Activated T-cell treated with anti-CD3 and anti-CD28 coated beads for 1 hour (primary cell): ENCODE measurements at places on chromosomes 3 and 15.

- no peak for DNase-seq
Measured at GRCh38 chr3:44893097-44893496, 18.7 kb downstream of the TGM4 start.

GRCh38 chr3:26703519-26703918 lies 80.9 kb downstream of the LRRC3B start:
- no peak for DNase-seq

- DNase-seq: no peak
Measured at GRCh38 chr3:150747886-150748683, 14.9 kb downstream of the SIAH2 start.

GRCh38 chr3:36380221-36381031 lies at the start of gene STAC:
Gene STAC (plus strand): TSS chr3:36380504. CDS start chr3:36380644, 140 bp downstream.
- no peak for DNase-seq

DNA sequence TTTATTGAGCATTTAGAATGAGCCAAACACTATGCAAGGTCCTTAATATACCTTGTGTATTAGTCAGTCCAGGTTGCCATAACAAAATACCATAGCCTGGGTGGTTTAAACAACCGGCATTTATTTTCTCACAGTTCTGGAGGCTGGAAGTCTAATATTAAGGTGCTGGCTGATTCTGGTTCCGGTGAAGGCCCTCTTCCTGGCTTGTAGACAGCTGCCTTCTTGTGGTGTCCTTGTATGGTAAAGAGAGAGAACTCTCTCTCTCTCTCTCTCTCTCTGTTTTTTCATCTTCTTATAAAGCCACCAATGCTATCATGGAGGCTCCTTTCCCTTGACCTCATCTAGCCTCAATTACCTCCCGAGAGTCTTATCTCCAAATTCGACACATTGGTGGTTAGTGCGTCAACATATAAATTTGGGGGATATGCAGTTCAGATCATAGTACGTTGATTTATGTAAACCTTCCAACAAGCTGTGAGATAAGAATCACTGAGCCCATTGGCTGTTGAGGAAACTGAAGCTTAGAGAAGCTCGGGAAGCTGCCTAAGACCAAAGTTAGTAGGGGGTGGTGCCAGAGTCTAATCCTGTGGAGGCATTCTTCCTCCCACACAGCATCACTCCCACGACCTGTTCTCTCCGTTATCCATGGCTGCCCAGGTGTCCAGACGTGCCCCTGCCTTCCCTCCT lies 298.0 kb upstream of the PROK2 start:
- no peak for DNase-seq

DNA sequence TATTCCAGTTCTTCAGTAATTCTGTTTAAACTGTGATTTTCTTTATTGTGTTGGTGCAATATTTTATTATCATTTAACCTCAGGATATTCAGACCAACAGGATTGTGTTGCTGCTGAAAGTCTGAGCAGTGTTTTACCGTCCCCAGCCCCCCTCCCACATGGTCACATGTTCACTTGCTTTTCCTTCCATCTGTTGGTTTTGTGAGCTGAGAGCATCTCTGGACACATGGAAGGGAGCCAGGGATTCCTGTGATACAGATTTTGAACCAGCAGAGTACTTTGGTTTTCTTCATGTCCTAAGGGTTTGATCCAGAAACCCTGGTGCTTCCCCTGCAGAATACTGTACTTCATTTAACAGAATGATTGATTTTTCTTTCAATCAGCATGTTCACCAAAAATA lies 11.9 kb downstream of the ARRDC4 start:
- no peak for DNase-seq

DNA sequence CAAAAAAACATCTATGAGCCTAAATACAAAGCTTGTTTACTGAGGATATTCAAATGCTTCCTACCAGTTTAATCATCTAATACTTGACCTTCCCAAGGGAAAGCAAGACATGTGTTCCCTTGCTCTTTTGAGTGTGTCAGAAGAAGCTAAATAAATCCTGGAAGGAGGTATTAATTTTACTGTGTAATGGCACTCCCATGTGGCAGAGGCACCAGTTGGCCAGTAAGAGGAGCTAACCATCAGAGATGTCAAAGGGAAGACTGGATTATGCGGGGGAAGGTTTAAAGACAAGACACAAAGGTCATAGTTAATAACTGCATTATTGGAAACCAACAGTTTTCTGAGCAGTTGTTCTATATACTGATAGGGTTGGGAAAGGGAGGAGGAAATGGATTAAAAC lies 125.1 kb downstream of the SUCLG2 start:
- DNase-seq: no peak

DNA sequence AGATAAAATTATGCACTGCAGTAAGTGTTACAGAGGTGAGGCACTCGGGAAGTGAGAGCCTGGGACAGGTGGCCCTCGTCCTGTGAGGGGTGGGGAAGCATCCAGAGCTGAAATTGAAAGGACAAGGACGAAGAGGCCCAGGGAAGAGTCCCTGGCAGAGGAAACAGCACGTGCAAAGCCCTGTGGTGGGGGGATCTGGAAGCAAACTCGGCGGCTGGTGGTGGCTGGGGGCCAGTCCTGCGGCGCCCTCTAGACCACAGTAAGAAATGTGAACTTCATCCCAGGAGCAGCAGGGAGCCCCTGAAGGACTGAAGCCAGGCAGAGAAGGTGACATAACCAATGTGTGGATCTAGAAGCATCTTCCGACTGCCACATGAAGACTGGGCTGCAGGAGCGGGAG lies 42.8 kb downstream of the GRIP2 start:
- DNase-seq: no peak

GRCh38 chr3:33447958-33448357 lies 7.8 kb upstream of the UBP1 start:
- no peak for DNase-seq

DNA sequence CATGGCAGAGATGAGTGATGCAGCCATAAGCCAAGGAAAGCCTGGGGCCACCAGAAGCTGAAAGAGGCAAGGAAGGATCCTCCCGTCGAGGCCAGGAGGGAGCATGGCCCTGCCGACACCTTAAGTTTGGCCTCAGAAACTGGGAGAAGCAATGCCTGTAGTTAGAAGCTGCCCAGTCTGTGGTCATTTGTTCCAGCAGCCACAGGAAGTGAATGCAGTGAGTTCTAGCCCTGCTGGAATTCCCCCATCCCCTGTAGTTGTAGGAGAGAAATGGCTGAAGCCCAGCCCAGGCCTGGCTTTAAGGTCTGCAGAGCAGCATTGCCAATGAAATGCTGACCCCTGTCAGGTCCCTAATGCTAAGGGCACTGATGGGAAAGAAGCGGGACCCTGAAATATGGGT lies 12.2 kb upstream of the CHSY1 start:
- DNase-seq: no peak

DNA sequence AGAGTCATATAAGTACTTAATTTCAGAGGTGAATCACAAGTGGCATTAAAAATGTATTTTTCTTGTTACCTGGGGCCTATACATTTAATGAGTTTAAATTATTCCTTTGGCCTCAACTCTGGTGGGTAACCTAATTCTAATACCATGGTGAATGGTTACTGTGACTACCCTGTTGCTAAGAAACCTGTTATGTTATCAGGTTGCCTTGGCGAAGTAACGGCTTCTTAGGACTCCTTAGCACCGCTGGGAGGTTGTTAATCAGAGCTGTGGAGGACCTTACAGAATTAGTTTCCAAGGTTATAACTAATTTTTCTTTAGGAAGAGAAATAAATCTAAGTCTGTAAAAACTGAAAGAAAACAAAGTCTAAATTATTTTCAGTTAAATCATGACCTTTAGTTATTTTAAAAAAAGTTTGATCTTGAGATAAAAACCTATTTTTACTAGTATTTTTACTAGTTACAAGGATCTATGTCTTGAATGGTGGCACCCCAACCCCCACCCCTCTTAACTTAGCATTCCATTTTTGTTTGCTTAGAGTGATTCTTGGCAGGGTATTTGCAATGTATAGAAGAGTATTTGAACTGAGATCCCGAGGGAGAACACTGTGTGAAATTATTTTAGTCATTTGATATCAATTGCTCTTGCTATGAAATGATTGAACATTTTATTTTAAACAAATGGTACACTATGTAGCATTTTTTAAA lies 155.5 kb downstream of the FNDC3B start:
- no peak for DNase-seq

DNA sequence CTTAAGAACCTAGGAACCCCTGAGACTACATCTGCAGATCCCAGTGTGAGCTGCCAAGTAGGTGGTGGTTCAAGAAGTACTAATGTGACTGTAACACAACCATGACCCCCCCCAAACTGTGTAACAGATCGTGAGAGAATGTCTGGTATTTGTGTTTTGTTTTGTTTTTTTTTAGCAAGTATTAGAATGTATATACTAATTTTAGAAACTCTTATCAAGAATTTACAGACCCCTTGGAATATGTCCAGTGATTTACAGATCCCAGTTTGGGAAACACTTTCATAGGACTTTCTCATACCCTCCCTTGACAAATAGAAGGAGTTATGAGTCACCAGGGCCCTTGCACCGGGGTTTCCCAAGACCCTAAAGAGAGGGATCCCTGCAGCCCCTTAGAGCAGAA lies 79.8 kb downstream of the SEMA5B start:
- DNase-seq: no peak

DNA sequence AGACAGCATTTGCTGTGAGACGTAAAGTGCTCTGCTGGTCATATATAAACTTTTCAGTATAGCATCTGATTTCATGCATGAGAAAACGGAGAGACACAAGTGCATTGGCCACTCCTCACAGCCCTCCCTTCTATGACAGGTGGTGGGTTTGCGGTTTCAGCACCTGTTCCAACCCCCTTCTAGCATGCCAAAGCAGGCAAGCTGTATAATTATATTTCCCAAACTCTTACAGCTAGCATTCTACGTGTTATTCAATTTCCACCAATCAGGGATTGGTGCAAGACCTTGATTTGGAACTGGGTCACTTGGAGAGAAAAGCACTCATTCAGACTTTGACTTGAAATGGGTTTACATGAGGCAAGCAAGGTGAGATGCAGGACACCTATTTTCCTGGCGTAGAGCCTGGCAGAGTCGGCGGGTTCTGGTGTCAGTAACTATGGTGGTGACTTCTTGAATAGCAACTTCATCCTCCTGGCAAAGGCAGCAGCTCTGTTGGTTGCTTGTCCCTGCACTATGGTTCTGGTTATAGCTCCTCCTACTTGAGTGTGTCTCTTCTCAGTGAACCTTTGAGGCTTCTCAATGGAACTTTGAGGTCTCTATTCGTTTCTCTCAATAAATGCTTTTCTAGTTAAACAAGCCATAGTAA lies 356.5 kb downstream of the TBL1XR1 start:
- DNase-seq: no peak

GRCh38 chr3:127196466-127197299 lies 3.8 kb downstream of the PRR23E start:
- no peak for DNase-seq

GRCh38 chr3:148697306-148698189 lies at the start of gene AGTR1:
Gene AGTR1 (plus strand): TSS chr3:148697903. CDS start chr3:148741036, 43,133 bp downstream.
- no peak for DNase-seq

GRCh38 chr3:87219611-87220010 lies 7.5 kb upstream of the CHMP2B start:
- no peak for DNase-seq

DNA sequence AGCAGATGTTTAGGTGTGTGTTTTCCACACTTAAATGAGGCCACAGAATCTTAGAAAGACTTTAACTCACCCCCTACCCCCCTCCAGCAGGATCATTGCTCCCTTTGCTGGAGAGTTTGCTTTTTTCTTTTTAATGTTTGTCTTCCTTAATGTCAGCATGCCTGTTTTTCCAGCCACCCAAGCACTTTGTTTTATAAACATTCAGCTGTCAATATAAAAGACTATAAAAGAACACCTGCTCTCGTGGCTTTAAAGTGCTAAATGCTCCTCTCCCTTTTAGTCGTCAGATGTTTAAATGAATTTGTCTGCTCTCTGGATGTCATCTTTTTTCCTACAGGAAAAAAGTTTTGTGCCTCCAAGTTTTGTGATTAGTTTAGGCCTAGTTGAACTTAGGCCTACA lies 61.7 kb downstream of the SIDT1 start:
- DNase-seq: no peak

- DNase-seq: peak; percentile 38
Measured at GRCh38 chr15:51736751-51737521, 519 bp downstream of the LYSMD2 start.

DNA sequence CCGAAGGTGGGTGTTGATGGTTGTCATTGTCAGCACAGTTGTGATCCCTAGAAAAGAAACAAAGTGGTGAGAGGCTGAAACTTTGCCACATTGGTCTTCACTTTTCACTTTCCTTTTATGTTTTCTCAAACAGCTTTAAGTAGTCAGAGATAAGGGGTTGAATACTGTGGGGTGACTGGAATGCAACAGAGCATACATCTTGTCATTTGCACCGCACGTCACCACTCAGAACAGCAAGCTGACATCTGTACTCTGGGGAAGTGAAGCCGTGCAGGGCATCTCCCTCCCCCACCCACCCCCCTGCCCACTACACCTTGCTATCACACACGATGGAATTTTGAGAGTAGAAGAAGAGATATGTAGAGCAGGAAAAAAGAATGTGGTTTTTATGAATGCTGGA lies 211.7 kb downstream of the GABRB3 start:
- DNase-seq: no peak

- no peak for DNase-seq
Measured at GRCh38 chr3:132660811-132661070, 612 bp downstream of the UBA5 start.

DNA sequence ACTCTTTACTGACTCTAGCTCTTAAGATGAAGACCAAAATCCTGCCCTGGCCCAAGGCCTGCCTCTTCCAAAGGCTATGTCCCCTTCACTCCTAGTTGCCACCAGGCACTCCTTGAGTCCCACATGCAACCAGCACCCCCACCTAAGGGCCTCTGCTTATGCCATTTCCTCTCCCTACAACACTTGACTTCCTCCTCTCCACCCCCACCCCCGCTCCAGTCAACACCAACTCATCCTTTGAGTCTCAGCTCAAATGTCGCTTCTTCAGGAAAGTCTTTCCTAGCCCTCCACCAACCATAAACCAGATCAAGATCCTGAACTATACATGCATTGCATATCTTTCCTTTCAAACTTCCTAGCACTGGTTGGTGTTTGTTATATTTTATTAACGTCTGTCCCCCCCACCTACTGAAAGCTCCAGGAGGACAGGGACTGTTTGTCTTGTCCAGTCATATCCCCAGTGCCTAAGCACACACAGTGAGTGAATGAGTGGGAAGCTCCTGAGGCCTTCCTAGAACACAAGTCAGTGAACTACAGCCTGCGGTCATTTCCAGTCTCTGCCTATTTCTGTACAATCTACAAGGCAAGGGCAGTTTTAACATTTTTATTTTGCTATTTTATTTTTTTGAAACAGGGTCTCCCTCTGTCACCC lies 7.3 kb downstream of the TBC1D2B start:
- peak; percentile 35 for DNase-seq

- DNase-seq: no peak
Measured at GRCh38 chr15:98441599-98441998, 206.7 kb upstream of the IGF1R start.

DNA sequence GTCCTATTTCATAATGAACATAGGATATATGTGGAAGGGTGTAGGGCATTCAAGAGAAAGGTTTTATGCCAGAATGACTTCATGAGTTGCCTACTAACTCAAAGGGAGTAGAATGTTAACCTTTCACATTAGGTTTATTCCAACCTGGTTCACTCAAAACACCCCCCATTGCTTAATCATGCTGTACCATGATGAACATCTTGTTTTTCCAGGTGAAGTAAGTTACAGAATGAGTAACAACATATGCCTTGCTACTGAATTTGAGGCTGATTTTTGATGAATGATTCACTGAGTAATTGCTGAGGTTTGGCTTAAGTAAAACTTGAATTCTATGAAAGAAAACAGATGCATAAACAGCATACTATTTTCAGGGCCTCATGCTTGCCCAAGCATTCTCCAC lies 5.9 kb upstream of the CLDN16 start:
- DNase-seq: no peak
